Large intestine (tissue), 12 donors: ENCODE measurements at places on chromosomes 7 and 10. TPM values are rescaled to one million over a fixed set of nuclear protein-coding genes. Genes with fewer than 3 reads are reported as not detected.

DNA sequence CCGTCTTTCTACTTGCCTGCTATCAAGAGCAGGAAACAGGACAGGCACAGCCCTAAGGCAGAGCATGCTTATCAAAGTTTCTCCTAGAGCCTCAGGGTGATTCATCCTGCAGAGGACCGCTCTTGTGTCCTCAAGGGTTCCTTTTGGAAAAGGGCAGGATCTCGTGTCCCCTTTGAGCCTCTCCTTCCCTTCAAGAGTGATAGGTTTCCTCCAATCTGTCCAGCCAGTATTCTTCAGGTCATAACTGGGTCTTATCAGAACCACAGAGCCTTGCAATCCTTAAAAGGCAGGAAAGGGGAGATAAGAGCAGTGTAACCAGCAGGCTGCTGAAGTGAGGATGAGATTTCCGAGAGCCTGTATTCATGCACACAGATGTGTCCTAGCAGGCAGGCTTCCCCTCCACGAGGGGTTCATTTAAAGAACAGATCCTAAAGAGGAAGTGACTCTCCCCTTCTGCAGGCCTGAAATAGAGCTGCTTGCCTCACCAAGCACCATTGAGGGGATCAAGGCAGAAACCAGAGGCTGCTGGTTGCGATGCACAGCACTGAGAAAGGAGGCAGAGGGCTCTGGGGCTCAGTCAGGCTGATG, 90.5 kb upstream of the SVIL start:
- peak; percentile 73 for DNase-seq

DNA sequence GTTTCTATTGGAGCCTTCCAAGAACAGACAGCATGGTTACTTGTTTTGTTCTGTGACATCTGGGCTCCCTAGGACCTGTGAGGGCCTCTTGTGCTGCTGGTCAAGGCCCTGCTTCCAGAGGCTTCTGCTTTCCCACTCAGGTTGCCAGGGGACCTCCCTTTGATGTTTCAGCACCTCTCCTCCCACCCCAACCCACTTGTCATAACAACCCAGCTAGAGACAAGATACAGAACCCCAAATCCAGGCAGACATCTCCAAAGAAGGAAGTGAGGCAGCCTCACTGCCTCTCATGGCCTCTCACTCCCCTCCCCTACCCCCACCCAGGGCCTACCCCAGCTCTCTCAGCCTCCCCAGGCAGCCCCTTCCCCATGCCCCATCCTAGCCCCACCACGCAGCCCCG, 11.3 kb downstream of the NFKB2 start:
- no peak for DNase-seq

GRCh38 chr10:6840201-6840691, 260.2 kb upstream of the PRKCQ start:
- DNase-seq, result no peak

DNA sequence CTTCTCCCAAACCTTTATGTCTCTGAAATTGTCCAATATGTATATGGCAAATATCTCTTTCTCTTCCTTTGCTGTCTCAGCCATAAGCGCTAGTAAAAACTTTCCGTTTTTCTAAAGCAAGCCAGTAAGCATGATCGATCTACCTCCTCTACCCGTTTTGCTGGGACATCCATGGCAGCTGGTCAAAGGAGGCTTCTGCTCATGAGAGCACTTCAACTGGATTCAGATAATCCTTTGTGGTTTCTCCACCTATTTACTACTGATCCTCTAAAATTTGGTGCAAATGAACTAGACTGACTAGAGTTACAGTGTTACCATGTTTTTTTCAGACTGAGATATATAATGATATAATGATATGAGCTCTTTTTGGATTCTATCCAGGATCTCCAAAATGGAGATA, 42.7 kb downstream of the GBF1 start:
- DNase-seq, result no peak

The INMT gene
- 10.1 TPM for polyA plus RNA-seq

The CALCR gene
- 0.34 TPM for polyA plus RNA-seq

DNA sequence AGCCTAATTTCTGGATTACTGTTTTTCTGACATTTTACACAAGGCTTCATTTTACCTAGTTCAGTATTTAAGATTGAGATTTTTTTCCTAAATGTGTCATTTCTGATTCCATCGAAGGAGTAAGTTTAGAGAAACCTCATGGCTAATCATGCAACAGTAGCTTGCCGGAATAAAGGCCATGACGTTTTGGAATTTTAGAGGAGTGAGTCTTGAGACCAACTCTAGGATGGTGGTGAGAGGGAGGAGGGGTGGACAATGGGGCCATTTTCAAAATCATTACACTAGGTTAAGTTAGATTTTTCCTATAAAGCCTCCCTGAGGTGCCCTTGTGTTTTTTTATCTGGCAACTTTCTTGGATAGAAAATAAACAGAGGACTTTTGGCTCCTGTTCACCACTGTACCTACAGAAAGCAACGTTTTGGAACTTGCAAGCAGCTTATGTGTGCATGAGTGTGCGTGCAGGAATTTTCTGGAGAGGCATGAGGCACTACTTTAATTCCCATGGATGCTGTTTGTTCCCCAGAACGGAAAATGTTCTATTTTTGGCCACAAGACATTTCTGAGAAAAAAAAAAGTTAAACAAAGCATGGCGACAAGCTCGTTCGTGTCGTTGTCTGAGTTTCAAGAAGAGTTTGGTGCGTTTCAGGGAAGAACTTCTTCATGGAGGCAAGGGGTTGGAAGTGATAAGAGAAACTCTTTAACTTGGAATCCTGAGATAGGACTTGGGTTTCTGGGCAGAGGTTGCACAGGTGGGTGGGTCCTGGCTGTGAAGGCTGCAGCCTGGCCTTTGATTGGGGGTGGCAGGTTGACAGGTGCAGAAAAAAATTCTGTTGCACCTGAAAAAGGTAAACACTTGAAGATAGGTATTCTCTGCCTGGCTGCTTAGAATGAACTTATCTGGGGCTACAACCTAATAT, 178.1 kb downstream of the PTEN start:
- peak; percentile 75 for DNase-seq

The HMX2 gene
- 1.1 TPM for polyA plus RNA-seq

DNA sequence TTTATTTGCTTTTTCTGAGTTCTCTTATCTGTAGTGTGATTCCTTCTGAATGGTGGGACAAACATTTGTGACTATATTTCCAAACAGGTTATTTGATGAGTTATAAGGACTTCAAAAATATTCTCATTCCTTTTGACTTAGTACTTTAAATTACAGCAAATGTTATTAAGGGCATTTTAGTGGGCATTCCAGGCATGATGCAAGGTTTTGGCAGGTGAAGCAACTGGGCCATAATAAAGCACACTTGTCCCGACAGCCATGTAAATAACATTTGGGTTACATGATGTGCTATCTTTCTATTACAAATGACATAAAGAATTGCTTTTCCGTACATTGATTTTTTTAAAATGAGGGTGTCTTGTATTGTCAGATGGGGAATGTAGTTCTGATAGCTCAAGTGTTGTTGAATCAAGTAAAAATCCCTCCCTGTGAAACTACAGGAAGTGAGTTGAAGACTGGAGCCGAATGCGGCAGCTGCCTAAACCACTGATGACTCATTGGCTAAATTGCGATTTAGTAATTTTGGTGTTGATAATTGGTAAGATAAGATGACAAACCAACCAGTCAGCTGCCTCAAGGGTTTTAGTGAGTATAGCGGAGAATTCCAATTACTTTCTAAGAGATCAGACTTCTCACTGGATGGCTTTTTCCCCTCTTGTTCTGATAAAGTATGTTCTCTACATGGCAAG, 231.3 kb upstream of the NPY start:
- peak; percentile 30 for DNase-seq

DNA sequence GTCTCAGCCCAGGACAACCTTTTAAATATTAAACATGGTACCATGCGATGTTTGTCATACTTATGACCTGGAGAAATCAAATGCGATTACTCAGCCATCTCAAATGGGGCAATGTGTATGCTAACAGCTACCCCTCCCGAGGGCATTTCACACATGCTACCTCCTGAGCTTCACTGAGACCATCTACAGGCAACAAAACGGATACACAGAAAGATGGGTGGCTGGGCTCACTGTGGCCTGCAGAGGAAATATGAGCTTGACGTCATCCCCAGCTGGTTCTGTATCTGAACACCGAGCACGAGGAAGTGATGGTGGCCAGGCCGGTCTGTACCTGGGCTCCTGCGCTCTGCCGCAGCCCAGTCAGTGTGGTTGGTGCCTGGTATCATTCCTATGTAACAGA, 374.3 kb downstream of the RPS24 start:
- DNase-seq, result no peak

DNA sequence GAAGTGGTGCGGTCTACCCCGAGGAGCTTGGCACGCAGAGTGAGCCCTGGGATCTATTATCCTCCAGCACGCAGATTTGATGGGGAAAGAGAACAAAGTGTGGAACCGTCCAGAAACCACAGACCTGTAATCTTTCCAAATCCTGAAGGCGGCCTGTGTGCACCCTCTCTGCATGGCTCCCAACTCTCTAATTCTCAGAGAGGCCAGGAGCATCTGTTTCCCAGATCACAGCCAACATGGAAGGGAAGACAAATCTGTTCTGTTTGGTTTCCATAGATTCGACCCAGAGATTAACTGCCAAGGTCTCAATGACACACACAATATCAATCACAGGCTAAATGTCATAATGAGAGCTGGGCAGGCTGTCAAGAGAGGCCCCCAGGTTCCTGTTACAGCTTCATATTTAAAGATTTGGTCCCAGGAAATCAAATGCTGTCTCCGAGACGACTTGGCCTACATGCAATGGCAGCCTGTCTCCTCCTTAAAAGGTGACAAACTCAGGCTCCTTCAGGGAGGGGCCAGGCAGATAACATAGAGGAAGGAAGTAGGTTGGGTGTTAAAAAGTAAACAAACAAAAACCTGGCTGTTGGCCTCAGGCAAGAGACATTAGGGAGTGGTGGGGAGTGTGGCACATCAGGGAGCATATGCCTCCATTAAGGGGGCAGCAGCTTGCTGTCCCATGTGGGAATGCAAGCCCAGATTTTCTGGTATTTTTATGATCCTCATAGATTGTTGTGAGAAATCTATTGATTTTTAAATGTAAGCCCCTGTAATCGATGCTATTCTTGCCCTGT, 48.8 kb upstream of the SAMD8 start:
- no peak for DNase-seq

The DRGX gene
- polyA plus RNA-seq, result 0.78 TPM

DNA sequence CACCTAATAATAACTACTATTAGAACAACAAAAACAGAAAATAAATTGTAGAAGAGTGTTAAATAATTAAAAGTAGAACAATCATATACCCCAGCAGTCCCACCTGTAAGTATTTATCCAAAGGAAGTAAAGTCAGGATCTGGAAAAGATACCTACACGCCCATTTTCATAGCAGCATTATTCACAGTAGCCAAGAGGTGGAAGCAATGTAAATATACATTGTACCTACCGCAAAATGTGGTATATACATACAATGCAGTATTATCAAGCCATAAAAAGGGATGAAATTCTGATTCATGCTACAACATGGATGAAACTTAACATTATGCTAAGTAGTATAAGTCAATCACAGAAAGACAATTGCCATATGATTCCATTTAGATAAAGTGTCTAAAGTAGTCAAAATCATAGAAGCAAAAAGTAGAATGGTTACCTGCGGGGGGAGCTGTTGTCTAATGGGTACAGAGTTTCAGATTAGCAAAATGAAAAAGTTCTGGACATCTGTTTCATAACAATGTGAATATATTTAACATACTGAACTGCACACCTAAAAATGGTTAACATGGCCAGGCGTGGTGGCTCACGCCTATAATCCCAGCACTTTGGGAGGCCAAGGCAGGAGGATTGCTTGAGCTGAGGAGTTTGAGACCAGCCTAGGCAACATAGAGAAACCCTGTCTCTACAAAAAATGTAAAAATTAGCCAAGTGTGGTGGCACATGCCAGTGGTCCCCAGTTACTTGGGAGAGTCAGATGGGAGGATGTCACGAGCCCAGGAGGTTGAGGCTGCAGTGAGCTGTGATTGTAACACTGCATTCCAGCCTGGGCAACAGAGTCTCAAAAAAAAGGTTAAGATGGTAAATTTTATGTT, 6.0 kb upstream of the TMED4 start:
- peak; percentile 42 for DNase-seq
